ENCODE measurements at places on chromosomes 16 and 17.

DNA sequence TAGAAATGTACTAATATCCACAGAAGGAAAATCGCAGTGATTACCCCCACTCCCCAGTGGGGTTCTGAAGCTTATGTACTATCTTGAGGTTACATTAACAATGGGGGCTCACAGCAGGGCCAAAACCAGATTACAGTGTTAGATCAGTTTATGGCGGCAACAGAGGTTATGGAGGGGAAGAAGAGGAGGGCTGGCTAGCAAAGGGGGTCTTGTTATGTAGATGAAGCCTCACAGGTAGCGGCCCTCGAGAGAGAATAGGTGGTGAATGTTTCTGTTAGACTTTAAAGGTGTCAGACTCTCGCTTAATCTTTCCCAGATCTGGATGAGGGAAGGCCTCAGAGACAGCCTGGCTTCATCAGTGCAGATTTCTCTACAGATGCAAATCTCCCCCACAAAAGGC is 22.2 kb downstream of the RNF112 start:
- DNase-seq = no peak

GRCh38 chr16:30473231-30474073 is 910 bp downstream of the ITGAL start:
- DNase-seq = no peak

- no peak for DNase-seq
Measured at GRCh38 chr17:39926135-39926587, 1.2 kb downstream of the ORMDL3 start.

DNA sequence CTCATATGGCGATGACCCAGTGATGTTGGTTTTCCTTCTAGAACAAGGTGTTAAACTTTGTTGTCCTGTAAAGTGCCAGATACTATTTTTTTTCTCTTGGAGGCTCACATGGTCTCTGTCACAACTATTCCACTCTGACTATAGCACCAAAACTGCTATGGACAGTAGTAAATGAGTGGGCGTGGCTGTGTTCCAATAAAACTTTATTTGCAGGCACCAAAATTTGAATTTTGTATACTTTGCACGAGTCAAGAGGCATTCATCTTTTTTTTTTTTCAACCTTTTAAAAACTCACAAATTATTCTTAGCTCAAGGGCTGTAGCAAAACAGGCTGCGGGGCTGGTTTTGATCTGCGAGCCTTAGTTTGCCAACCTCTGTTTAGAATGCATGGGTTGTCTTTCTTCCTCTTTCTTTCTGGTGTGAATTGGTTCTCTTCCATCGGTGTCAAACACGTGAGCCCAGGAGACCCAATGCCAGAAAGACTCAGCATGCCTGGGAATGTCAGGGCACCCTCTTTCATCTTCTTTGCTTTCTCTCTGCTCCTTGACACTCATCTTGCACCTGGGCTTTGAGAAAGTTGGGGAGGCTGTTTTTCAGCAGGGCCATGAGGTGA is 2.1 kb downstream of the SYT17 start:
- no peak for DNase-seq

- no peak for DNase-seq
Measured at GRCh38 chr16:75206749-75207451, at the start of gene CTRB2. TSS of gene CTRB2 (minus strand) at chr16:75207161. CDS start at chr16:75207141, 20 bp downstream.

DNA sequence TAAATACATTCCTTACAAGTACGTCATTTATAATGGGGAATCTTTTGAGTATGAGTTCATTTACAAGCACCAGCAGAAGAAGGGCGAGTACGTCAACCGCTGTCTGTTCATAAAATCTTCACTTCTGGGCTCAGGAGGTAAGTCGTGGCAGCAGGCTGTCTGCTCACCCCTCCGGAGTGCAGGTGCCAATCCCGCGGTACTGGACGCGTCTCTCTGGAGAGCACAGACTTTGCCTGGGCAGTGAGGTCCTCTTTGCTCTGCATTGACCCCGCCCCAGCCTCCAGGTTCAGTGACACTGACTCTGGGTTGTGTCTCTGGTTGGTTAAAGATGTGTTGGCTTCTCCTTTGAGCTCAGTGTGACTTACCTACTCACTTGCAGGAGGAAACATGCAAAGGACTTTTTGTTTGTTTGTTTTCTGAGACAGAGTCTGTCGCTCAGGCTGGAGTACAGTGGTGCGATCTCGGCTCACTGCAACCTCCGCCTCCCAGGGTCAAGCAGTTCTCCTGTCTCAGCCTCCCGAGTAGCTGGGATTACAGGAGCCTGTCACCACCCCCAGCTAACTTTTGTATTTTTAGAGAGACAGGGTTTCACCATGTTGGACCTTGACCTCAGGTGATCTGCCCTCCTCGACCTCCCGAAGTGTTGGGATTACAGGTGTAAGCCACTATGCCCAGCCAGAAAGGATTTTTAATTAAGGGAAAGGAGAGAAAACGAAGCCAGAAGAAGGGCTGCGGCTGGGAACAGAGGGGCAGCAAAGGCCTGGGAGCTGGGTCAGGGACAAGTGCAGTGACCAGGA is 31.2 kb downstream of the RNF213 start:
- no peak for DNase-seq

DNA sequence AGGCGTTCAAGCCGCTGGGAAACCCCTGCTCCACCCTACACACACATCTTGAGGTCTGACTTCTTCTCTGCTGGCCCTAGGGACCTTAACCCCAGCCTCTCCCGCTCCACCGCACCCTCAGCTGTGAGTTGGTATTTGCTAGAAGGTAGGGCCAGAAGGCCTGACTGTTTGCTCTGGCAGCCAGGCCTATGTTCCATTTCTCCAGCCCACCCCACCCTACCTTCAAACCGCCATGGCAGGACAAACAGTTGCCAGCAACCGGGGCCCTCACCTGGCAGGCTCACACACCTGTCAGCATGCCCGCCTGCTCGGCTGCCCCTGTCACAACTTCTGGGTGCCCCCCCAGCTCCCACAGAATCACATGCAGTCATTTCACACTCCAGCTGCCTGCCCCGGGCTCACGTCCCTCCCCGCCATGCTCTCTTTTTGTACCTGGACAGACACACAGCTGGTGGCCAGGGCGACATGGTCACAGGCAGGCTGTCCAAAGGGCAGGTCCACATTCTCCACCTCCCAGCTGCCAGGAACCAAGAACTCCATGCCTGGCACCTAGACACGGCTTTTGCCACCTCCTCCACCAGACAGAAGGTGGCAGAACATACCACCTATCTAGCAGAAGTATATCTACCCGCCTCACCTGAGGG is 2.6 kb upstream of the ATP2A3 start:
- no peak for DNase-seq

- no peak for DNase-seq
Measured at GRCh38 chr17:64165347-64165746, 35.4 kb upstream of the ERN1 start.

- DNase-seq = no peak
Measured at GRCh38 chr17:43079641-43080302, 45.4 kb downstream of the BRCA1 start.

DNA sequence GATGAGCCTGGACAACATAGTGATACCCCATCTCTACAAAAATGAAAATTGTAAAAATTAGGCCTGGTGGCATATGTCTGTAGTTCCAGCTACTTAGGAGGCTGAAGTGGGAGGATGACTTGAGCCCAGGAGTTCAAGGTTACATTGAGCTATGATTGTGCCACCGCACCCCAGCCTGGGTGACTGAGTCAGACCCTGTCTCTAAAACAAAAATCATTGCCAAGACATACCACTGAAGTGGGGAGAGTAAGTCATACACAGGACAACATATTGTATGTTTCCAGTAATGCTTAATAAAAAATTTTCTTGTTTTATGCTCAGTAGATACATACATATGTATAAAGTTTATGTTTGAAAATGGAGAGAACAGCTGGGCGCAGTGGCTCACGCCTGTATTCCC is 39.2 kb downstream of the NDE1 start:
- no peak for DNase-seq

- DNase-seq = no peak
Measured at GRCh38 chr17:68987966-68988365, 32.8 kb upstream of the ABCA8 start.

- no peak for DNase-seq
Measured at GRCh38 chr17:79696610-79696982, 34.1 kb upstream of the ENPP7 start.

GRCh38 chr17:50325906-50326305 is 20.0 kb upstream of the XYLT2 start:
- no peak for DNase-seq

DNA sequence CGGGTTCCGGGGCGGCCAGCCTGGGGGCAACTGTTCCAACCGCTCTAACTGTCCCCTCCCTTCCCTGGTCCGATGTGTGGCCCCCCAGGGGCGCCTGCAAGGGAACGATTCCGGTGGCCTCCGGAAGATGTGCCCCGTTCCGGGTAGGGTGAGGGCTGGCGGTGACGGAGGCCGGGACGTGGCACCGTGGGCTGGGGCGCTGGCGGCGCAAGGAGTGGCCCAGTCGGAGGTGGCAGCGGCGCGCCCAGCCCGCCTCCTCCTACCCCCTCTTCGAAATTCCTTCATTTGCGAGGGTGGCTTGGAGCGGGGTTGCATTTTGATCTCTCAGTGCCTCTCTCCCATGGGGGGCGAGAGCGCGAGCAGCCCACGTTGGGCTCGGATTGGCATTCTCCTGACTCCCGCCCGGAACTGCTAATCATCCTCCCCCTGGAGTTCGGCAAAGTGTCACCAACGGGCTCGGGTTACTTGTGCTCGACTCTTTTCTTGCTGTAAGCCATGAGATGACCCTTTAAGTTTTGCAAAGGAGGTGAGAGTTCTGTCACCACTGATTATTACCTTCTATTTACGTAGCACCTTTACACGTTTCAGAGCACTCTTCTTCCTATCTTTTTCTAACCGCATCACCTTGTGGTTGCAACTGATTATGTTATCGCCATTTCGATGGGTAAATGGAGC is 622 bp downstream of the NDEL1 start:
- DNase-seq = peak; percentile 45

DNA sequence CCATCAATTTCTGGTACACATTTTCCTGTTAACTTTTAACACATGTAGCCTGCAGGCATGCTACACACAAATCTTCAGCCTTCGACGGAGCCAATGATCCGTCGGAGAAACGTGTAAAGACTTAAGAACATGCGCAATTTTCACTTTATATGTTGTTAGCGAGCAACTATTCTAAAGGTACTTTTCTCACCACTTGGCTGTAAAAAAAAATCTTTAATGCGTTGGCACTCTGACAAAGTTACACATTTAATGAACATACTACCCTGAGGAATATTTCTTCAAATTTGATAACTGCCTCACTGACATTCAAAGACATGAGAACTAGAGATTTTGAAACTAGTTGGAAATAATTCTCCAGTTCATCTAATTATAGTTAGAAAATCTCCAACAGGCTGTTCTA is 507.5 kb upstream of the SALL1 start:
- DNase-seq = no peak

DNA sequence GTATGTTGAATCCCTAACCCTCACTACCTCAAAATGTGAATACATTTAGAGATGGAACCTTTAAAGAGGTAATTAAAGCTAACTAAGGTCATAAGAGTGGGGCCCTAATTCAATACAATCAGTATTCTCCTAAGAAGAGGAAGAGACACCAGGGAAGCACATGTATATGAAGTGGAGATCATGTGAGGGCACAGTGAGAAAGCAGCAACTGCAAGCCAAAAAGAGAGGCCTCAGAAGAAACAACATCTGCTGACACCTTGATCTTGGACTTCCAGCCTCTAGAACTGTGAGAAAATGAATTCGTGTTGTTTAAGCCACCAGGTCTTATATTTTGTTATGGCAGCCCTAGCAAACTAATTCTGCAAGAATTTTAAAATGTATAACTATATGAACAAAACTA is 13.2 kb upstream of the SLFN5 start:
- DNase-seq = no peak

DNA sequence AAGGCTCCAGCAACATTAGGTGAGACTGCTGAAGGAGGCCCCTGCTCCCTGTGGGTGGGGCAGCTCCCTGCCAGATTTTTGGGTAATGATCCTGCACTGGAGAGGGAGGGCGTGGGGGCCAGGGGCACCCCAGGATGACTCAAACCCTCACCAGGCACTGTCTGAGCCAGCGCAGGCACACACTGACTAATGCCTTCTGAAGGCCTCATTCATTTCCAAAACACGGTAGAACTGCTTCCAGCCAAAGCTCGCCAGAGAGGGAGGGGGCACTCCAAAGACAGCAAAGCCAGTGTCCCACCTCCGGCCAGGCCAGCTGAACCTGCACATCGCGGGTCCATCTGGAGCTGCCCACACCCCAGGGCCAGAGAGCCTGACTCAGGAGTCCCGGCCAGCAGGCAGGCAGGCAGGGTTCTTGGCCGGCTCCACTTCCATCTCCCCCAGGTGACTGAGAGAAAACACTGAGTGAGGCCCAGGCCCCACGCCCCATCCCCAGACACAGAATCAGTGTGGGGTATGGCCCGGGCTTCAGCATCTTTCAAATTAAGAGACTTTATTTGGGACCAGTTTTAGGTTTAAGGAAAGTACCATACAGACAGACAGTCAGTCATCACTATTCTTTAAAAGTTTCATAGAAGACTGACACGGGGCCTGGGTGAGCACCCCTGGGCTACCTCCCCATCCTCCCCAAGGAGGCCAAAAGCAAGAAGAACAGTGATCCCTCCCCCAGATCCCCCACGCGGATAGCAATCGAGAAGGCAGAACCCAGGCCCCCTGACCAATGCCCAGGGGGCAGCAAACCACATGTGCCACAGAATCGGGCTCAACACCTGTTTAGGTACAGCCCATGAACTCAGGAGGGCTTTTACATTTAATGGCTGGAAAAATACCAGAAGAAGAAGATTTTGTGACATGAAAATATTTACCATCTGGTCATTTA is 2.3 kb downstream of the PIEZO1 start:
- DNase-seq = no peak

DNA sequence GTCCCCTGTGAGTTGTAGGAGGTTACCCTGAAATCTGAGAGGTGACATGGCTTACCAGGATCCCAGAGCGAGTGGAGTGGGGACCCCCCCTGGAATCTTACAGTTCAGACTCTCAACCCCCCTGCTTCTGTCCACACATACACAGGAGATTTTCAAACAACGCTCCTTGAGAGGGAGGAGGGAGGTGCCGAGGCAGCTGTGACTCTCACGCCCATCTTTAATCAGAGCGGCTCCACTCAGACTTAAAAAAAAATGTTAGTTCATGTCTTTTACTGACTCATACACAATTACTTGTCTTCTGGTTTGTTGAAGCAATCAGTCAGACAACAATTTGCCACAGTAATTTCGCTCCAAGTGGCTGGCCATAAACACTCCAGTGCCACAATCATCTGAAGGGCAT is 15.4 kb upstream of the TMEM220 start:
- no peak for DNase-seq

- no peak for DNase-seq
Measured at GRCh38 chr16:86653285-86654006, 75.1 kb downstream of the FOXL1 start.

All from renal cortex interstitium (tissue), 15 donors.